Fibroblast of gingiva (primary cell): ENCODE measurements at places on chromosomes 2 and 18.

- peak; percentile 16 for DNase-seq
Observed at GRCh38 chr2:112465382-112465781, 16.6 kb upstream of the TTL start.

GRCh38 chr2:30029804-30030203 lies 108.4 kb upstream of the ALK start:
- DNase-seq, result no peak

DNA sequence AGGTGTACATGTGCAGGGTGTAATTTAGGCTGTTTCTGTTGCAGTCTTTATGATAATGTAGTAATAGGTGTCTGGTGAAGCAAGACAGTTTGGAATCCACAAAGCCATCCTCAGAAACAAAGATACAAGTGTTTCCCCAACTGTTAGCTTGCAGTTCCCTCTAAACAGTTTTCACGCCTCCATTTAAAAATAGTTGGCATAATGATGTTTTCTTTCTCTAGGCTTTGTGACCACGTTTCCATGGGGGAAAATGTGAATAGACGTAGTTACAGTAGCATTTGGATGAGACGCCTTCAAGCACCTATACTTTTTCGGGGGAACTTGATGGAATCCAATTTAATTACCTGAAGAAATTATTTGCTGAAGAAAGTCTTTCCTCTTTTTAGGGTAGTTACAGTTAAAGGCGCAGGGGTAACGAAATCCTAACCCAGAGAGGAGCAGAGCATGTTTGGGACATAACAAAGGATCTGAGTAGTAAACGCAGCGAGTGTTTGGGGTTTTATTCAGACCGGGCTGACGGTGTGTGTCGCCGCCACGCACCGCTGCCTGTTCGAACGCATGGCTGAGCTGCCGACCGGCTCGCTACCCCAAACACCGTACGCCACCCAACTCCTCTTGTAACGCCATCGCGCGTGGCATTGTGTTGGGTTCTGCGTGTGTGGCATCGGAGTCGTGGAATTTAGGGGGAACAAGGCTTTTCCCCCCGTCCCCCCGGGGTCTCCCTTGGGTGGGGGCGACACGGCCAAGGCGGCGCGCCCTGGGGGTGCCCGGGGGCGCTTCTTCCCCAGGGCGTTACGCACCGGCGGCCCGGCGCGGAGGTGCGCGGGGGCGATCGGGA lies 681 bp upstream of the NRP2 start:
- no peak for DNase-seq

DNA sequence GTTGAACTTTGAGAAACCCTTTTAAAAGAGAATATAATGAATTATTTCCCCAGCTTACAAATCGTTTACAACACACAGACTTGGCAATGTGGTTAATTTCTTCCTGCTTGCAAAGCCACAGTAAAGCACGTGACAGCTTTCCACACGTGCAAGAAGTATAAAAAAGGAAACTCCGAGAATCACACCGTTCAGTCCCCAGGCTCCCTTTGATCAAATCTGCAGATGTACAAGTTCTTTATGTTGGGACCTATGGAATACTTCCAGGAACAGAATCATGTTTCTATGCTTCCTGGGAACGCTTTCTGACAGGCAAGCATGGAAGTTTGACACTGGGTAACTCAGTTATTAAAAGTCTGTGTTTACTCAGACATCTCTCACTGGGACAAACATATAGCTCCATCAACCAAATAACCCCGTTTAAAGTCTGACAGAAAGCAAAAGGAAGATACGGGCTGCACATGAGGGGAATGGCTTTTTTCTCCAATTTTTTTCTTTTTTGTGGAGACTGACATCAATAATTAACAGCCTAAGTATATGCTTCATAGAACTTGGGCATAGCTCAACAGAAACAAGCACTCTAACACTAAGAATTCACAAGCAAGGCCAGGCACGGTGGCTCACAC lies 134.8 kb downstream of the EIPR1 start:
- peak; percentile 24 for DNase-seq

- no peak for DNase-seq
Observed at GRCh38 chr2:8877894-8878293, 40.5 kb upstream of the KIDINS220 start.
